SK-N-MC (cell line): ENCODE measurements at places on chromosomes 5 and 9.

GRCh38 chr9:119956111-119956510 is 586.9 kb upstream of the BRINP1 start:
- DNase-seq, result no peak

- DNase-seq, result no peak
Measured at GRCh38 chr5:154201108-154201769, 10.7 kb downstream of the GALNT10 start.

GRCh38 chr5:14081791-14082190 is 61.4 kb upstream of the TRIO start:
- DNase-seq, result no peak

DNA sequence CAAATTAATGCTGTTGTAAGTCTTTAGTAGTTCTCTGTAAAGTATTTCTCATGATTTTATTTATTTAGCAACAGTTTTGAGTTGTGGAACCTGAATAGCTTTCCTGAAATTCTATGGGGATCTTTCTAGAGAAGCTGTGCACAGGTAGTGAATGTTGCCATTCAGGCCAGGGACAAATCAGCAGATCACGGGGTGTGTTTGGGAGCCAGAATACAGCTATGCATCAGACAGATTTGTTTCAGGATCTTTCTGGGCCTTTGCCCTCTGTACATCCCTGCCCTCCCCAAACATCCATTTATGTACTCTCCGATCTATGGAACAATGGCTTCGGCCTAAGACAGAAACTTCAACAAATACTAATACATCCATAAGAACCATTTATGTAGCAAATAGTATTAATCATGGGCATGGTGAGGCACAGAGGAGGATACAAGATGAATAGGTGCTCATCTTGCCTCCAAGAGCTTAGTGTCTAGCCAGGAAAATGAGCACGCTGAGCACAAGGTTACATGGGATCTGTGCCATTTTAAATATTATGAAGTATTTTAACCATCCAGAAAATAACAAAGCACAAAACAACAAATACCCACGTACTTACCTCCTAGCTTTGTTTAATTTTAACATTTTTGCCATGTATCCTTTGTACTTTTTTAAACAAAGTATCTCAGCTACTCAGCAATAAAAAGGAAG is 13.1 kb downstream of the ARHGEF37 start:
- no peak for DNase-seq

DNA sequence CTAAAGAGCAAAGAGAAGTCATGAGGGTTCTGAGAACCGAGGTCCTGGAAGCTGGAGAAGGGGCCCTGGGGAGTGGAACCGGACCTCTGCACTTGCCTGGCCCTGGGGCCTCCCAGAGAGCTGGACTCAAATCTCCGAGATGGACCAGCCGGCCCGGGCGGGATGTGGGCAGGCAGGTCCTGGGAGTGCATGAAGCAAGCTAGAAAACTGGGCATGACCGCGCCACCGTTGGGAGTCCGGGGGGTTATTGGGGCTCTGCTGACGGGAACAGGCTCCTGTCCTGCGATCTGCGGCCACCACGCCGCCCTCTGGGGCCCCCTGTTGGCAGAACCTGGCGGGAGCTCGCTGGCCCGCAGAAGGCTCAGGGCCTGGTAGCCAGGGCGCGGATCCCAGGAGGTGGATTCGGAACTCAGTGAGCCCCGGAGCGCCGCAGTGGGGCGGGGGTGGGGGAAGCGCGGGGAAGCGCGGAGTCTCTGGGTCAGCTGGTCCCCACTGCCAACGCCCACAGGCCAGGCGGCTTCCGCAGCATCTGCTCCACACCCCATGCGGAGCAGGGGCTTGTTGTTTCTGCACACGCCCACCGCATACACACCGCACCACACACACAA is 150.6 kb downstream of the ERCC6L2 start:
- no peak for DNase-seq

DNA sequence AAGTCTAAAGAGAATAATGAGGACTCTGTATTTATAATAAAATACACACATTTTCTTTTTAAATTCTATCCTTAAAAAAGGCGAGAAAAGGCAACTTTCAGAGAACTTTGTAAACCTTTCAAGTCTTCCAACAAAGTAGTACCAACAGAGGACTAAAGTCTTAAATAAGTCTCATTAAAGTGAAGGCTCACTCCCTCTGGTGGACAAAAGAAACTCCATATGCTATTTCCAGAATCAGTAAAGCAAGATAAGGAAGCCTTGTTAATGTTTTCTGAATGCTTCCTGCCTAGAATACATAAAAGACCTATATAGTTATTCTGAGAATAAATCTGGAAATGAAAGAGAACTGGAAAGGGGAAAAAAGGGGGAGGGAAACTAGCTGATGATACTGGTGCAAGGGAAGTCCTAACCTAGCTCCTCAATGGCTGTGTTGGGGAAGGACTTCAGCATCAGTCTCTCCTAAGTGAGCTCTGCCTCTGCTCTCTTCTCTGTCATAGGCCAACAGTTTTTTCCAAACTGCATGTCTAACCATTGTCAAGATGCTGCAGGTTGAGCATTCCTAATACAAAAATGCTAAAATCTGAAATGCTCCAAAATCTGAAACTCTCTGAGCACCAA is 7.2 kb downstream of the HMGCS1 start:
- peak; percentile 64 for DNase-seq

DNA sequence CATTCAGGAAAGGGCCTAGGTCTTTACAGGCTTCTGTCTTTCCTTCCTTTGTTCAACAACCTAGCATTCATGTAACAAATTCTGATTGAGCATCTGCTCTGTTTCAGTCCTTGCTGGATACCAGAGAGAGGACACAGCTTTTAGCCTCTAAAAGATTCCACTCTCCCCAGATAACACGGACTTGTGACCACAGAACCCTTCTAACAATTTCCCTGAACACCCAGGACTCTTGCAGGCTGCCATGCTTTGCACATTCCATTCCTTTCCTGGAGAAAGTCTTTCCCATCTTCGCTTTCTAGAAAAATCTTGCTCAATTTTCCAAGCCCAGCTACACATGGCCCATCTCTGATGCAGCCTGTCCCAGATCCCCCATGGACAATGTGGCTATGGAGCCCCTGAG is 310.9 kb downstream of the ACTL7B start:
- no peak for DNase-seq

- DNase-seq, result no peak
Measured at GRCh38 chr5:145943674-145944121, 7.3 kb downstream of the SH3RF2 start.

DNA sequence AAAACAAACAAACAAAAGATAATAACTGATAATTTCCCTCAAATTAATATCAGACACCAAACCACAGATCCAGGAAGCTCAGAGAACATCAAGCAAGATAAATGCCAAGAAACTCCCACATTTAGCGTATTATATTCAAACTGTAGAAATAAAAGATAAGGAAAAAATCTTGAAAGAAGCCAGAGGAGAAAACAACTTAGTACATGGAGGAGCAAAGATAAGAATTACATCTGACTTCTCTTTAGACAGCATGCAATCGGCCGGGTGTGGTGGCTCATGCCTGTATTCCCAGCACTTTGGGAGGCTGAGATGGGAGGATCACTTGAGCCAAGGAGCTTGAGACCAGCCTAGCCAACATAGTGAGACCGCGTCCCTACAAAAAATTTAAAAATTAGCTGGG is 17.2 kb upstream of the MLANA start:
- DNase-seq, result no peak

DNA sequence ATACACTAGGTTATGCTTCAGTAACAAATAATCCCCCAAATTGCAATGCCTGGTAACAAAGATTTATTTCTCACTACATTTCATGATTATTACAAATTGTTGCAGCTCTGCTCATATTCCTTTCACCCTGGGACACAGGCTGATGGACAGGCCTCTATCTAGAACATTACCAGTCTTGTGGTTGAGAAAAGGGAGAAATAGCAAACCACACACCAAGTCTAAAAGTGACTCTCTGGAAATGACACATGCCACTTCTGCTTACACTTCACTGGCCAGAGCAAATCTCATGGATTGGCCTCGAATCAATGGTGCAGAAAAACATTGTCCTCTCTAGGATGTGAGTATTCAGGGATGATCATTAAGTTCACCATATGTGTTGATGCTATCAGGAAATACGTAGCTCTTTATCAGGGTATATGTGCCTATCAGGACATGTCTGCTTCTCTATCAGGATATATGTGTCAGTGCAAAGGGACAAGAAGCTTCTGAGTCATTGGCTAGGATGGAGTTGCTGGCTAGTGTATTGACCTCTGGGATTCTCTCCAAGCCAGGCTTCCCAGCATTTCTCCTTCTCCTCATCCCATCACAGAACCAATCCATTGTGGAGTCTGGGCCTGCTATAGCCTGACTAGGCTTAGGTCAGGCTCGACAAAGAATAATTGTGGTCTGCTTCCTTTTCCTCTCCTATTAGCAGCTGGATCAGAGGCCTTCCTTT is 91.1 kb upstream of the CEP78 start:
- no peak for DNase-seq

GRCh38 chr5:79856456-79857055 is 134.5 kb downstream of the MTX3 start:
- no peak for DNase-seq

GRCh38 chr5:14109771-14110170 is 33.4 kb upstream of the TRIO start:
- DNase-seq, result no peak

GRCh38 chr5:78771260-78772205 is 123.0 kb upstream of the LHFPL2 start:
- DNase-seq, result no peak

- no peak for DNase-seq
Measured at GRCh38 chr5:55177078-55177477, 4.1 kb upstream of the CDC20B start.

DNA sequence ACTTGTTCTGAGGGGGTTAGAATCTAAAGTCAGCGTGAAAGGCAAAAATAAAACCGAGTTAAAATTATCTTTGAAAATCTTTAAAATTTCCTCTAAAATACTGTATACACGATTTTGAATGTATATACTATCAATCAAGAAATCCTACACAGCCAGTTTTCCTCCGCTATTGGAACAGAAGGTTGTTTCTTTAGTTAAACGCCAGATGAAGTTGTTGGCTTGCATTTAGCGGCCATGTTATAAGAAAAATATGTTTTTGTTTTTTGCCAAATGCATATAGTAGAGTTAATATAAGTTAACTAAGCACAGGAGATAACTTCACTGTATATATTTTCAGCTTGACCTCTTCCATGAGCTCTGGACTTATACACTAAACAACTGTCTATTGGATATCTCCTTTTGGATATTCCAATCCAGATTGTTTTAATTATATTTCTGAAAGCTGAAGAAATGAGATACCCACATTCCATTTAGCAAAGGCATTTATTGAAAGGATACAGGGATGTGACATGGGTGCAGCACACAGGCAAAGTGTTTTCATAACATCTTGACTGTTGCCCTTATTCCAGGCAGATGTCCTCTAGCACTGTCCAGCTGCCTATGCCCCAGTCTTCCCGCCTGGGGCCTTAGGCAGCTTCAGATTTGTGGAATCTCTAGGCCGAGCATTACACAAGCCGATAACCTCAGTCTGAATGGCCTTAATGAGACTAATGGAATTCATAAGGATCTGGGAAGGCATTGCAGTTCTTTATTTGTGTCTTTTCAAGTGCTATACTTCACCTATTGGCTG is 10.0 kb upstream of the ATG10 start:
- DNase-seq, result no peak
